Fibroblast of the aortic adventitia (primary cell): ENCODE measurements at places on chromosomes 12 and 14. TPM values are rescaled to one million over a fixed set of nuclear protein-coding genes. Genes with fewer than 3 reads are reported as not detected.
A peak's percentile ranks its signal among the peaks of the same experiment; 100 is the strongest.

DNA sequence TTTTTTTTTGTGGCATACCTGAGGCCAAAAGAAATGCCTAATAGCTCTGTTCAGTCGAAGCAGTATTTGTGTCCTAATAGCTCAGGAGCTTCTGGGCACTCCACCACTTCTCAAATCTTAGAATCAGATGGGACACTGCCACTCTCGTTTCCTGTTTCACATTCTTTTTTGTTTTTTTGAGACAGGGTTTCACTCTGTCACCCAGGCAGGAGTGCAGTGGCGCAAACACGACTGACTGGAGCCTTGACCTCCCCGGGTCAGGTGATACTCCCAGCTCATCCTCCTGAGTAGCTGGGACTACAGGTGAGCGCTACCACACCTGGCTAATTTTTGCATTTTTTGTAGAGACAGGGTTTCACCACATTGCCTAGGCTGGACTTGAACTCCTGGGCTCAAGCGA is 52.7 kb downstream of the SPPL3 start:
- DNase-seq: no peak

GRCh38 chr12:101686176-101686575 is 11.3 kb upstream of the CHPT1 start:
- DNase-seq: no peak

DNA sequence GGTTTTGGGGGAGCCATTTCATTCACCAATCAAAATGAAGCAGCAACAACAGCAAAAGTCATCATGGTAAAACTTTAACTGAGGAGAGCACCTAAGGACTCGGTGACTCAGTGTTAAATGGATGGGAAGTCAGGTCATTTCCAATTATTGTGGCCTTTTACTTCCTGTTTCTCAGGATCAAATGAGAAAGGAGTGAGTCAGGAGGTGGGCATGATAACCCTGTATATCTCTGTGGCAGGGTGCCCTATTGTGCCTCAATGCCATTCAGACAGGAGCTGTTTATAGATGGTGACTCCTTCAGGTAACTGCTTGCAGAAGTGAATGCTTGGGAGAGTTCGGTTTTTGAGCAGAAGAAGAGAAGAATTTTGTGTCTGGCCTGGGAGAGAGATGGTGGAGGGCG is 135.5 kb upstream of the CPM start:
- DNase-seq: peak; percentile 37

KLRC2 gene
- total RNA-seq: not detected in 2 replicates

GRCh38 chr12:6056406-6057240 is 67.8 kb downstream of the VWF start:
- DNase-seq: no peak

DNA sequence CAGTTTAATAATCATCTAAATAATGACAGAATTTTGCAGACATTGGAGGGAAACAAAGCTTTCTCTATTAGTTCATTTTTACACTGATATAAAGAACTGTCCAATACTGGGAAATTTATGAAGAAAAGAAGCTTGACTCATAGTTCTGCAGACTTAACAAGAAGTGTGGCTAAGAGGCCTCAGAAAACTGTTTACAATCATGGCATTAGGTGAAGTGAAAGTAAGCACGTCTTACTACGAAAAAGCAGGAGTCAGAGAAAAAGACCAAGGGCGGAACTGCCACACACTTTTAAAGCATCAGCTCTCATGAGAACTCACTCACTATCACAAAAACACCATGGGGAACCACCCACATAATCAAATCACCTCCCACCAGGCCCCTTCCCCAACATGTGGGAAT is 804.4 kb downstream of the FLRT2 start:
- no peak for DNase-seq

NEDD1 gene
- 13.7 and 45.4 TPM in 2 replicates for total RNA-seq

GRCh38 chr14:92480856-92481255 is 32.7 kb upstream of the RIN3 start:
- DNase-seq: no peak

- DNase-seq: peak; percentile 51
Measured at GRCh38 chr12:49518914-49519573, 19.8 kb upstream of the KCNH3 start.

RECQL gene
- 54.1 and 114 TPM in 2 replicates for total RNA-seq

LRP1-AS gene
- total RNA-seq: not detected in 2 replicates

LMNTD1 gene
- 1.3 TPM in 1 of 2 replicates, not detected in the other for total RNA-seq

DNA sequence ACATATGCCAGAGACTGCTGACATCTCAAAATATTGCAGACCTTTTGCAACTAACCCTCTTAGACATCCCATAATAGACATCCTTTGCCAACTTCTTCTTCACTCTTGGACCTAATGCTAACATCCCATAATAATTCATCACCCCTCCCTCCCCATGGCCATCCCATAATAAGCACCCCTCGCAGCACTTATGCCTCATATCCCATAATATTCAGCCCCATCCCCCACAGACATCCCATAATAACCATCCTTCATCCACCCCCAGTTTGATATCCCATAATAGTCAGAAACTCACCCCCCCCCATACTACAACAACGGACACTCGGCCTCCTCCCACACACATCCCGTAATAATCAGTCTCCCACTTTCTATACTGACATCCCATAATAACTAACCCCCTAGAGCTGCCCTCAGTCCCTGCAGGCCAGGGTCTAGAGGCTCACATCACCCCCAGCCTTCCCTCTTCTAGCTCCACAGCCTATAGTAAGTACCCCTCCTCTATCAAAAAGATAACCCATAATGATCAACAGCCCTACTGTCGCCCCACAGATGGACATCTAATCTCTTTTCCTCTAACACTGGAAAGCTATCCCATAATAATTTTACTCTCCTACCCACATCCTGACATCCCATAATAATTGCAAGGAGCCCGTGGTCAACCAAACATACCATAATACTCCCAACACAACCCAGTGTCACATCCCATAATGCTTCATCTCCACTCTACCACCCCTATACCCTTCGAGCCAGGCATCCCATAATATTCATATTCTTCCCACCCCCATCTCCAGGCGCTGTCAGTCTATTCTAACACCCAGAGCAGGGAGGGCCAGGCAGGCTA is 792 bp upstream of the CHD4 start:
- DNase-seq: peak; percentile 46

DNA sequence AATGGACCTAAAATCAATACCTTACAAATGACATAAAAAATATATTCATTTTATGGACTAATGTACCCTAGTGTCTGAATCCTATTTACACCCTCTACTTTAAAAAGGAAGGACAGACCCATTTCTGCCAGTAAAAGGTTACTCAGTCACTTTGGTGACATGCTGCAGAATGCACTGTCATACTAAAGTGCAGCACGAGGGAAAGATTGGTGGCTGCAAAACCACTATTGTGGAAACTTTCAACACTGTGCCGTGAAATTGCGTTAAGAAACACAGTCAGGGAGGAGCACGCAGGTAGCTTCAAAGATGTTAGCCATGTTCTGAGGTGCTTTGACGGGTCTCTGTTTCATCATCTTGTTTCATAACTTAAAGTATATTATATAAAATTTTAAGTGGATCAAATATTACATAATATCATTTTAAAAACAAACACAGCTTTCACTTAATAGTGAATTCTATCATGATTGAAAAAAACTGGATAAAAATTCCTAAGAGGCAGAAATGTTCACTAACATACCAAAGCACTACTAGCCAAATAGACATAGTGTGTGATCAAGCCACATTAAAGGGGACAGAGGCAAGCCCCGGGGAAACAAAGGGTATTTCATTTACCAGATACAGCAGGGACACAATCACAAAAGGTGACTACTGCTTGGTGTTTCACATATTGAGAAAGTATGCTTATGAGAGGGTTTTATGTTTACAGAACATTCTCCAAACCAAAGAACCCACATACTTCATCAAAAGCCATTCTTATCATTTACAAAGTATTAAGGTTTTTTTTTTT is 330.8 kb upstream of the SOX5 start:
- DNase-seq: no peak

DNA sequence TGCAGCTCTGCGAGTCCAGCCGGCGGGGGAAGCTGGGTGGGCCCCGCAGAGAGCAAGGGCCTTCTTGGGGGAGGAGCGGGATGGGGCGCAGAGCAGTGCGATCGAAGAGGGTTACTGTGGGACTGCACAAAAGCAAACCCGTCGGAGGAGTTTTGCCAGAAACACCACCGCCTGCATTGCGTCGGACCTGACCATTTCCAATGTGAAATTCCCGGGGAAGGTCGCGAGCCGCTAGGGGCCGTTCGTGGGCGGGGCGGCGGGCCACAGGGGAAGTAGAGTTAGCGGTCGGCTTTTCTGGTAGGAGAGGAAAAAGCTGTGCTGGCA is 333 bp upstream of the KCNA1 start:
- DNase-seq: no peak

GRCh38 chr12:118986050-118986449 is 4.7 kb downstream of the SRRM4 start:
- DNase-seq: no peak
